Stimulated activated CD4-positive, alpha-beta T cell treated with anti-CD3 and anti-CD28 coated beads, Interleukin-12 subunit alpha, Interleukin-12 subunit beta, amount 100 ng/mL, for 24 hours (primary cell): ENCODE measurements at places on chromosomes 5 and 9.

GRCh38 chr5:74541381-74541781 is 99.1 kb downstream of the ENC1 start:
- DNase-seq: no peak

GRCh38 chr5:43270645-43271044 is 42.6 kb downstream of the HMGCS1 start:
- DNase-seq: no peak

DNA sequence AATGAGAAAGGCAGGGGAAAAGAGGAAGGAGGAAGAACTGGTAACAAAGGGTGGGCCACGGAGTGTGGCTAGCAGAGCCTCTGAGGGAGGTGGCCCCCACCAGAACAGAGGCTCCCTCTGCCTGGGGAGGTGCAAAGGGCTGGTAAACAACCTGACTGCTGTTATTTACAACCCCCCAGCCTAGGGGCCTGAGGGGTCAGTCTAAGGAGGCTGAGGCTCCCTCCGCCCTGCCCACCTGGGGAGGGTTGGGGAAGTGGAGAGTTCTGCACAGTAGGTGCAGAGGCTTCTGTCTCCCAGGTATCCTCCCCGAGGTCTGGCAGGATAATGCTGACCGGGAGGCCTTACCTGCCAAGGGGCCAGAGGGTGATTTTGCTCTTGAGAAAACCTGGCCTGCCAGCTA is 35.6 kb upstream of the SMU1 start:
- no peak for DNase-seq

DNA sequence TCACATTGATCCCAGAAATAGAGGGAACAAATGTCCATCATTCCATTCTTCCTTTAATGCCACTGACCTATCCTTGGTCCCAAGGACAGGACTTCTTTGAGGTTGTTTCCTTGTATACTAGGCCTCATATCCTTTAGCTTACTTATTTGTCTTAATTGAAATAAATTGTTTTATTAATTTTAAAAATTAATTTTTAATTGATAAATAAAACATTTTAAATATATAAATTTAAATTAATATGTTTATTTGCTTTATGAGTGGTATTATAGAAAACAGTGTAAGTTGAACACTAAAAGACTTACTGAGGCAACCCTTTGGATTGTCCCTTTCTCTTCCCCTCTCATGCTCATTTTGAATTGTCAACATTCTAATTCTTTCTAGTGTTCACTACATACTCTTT is 556.9 kb upstream of the NUDT12 start:
- DNase-seq: no peak

GRCh38 chr9:121009650-121010049 is 40.4 kb downstream of the C5 start:
- DNase-seq: no peak

GRCh38 chr9:121797081-121797480 is 145.6 kb downstream of the DAB2IP start:
- no peak for DNase-seq
